CD4-positive, alpha-beta T cell treated with Interleukin-17A for 1 hour (primary cell): ENCODE measurements at places on chromosomes 12 and 14.

DNA sequence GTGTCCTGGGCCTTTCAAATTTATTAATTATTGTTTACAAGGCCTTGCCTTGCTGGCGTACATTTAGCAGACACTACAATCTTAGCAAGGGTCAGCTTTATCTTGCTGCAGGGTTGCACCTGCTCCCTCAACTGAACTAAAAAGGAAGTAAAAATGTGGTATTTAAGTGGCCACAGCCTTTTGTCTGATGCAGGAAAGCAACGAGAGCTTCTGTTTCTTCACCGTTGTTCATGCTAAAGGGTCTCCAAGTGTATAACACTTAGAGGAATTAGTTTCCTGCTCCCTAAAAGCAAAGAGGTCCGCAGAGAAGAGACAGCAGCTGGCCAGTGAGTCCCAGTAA is 62.8 kb upstream of the EGLN3 start:
- no peak for DNase-seq

DNA sequence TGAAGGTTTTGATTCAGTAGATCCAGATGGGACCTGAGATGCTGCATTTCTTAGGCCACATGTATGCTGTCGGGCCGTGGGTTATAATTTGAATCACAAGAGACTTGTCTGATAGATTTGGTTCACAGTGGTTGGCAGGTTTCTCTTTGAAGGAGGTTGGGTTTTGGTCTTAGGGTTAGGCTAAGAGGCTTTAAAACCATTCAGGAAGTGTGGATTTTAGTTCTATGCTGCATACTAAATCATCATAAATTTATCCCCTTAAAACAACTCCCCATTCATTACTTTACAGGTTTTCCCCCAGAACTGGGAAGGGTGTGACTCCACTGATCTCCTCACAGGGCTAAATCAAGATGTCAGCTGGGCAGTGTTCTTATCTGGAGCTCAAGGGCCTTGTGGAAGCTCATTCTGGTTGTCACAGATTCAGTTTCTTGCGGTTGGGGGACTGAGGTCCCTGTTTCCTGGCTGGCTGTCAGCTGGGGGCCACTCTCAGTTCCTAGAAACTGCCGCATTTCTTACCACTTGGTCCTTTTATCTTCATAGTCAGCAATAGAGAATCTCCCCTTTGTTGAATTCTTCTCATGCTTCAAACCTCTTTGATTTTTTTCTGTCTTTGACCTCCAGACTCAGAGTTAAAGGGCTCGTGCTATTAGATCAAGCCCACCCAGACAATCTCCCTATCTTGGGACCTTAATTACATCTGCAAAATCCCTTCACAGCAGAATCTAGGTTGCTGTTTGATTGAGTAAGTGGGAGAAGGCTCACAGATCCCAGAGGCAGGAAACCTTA is 20.6 kb upstream of the PCNX1 start:
- DNase-seq, result peak; percentile 67

- DNase-seq, result no peak
Measured at GRCh38 chr14:33647385-33647786, 303.5 kb downstream of the EGLN3 start.

DNA sequence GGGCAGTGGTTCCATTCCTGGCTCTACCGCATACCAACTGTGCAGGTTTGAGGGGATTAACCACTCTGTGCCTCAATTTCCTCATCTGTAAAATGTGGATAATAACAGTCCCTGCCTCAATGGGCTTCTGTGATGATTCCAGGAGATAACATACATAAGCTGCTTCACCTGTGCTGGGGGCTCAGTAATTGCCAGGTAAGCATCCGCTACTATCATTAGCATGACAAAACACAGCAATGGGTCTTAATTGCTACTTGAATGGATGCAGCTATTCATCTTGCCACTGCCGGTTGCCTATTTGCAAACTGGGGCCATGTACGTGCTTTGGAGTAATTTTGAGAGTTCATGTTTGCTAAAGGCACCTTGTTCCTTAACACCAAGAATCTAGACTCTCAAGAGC is 132.6 kb downstream of the TMEM132D start:
- no peak for DNase-seq

DNA sequence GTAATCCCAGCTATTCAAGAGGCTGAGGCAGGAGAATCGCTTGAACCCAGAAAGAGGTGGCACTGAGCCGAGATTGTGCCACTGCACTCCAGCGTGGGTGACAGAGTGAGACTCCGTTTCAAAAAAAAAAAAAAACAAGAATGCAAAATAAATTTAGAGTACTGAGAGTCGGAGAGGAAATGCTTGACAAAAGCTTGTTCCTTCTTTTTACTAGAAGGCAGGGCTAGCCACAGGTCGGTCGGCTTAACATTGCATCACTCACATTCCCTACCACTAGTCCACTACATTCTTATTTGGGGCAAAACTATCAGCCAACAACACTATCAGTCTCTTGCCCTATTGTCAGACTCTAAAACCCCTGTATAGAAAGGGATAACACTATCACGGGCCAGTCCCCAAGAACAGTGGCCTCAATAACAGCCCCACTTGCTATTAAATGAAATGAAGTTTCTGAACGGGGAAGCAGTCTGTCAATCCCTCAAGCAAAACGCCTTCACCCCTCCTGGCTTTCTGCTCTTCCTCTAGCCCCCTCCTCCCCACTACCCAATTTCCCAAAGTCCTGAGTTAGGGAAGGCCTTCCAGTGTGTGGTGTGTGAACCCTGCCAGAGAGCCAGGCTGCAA is 1.0 kb downstream of the RNF41 start:
- DNase-seq, result peak; percentile 11

DNA sequence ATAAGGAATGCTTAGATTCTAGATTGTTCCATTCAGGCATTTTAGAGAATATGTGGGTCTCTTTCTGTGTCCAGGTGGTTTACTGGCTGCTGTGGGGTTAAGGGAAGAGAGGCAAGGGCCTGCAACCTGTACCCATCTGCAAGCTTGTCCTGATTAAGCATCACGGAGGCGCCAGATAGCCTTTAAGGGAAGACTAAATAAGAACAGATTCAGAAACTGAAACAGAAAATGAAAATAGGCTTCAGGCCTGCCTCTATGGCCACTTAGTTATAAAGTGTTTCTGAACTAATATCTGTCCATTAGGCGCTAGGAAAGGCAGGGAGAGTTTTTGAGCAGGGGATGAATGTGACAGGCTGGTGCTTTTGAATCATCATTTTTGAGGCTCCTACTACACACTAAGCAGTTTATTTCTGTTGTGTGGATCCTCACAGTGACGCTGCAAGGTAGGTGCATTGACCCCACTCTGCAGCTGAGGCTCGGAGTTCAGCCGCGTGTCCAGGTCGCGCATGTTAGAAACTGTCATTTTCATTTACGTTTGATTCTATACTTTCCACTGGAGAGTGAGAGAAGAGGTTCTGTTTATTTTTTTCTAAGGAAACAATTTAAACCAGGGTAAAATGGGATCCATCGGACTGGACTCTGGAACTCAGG is 47.4 kb downstream of the SLC6A12 start:
- DNase-seq, result no peak

GRCh38 chr12:22729957-22730443 is 105.0 kb downstream of the ETNK1 start:
- DNase-seq, result no peak

- no peak for DNase-seq
Measured at GRCh38 chr14:24057271-24057670, 5.5 kb downstream of the CARMIL3 start.

GRCh38 chr12:7439579-7440505 is 4.1 kb downstream of the CD163L1 start:
- peak; percentile 30 for DNase-seq

- DNase-seq, result no peak
Measured at GRCh38 chr12:22215467-22216253, 118.8 kb downstream of the ST8SIA1 start.

- no peak for DNase-seq
Measured at GRCh38 chr12:101650346-101651117, 46.9 kb upstream of the CHPT1 start.

DNA sequence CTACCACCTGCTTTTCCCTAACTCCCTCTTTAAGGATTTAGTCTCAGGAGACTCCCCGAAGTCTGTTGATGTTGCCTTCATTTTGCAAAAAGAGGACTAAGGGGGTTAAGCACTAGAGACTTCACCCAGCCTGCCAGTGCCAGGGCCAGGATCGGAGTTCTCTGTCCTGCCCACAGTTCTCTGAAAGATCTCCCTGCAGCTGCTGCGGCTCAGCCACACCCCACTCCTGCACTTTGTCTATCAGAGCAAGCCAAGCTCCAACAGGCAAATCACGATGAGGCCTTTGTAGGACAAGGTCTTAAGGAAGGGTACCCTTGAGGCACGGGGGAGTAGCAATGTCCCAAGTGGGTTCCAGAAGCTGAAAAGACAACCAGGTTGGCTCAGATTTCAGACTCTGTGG is 148.8 kb upstream of the EGLN3 start:
- DNase-seq, result no peak

DNA sequence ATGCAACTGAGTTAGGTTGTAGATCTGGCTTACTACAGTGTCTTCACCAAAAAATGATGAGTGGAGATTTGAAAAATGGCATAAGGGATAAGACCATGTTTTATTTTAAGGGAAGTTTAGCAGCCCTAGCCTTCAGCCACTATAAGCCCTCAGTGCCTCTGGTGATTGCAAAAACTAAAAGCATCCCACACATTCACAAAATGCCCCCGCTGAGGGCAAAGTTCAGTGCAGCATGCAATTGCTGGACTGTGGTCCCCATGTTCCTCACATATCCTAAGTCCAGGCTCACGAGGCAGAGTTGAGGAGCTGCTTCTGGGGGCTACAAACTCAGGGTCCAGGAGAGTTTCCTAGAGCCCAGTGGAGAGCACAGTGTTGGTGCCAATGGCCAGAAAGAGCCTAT is 29.6 kb upstream of the NCOR2 start:
- no peak for DNase-seq

DNA sequence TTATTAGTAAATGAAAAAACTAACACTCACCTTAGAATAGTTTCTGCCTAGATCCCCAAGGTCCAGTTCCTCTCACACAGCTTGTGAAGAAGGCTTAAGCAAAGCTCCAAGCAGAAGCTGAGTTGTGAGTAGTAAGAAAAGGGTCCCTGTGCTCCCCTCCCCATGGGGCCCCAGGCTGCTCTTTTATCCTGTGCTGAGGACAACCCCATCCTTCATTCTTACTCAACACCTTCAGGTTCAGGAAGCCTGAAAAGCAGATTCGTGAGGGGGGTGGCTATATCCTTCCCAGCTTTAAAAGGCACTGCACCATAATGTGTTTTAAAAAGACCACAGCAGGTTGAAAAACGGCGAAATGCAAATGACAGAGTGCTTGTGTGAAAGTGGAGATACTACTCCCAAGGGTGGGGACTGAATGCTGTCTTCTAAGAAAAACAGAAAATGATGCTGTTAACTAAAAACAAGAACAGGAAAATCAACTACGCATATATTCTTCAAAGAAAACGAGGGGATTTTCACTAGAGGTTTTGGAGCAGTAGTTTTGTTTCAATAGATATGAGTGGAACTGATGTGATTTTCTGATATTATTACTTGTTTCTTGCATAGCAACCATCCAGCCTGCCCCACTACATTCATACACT is 182.7 kb downstream of the KTN1 start:
- DNase-seq, result peak; percentile 18

DNA sequence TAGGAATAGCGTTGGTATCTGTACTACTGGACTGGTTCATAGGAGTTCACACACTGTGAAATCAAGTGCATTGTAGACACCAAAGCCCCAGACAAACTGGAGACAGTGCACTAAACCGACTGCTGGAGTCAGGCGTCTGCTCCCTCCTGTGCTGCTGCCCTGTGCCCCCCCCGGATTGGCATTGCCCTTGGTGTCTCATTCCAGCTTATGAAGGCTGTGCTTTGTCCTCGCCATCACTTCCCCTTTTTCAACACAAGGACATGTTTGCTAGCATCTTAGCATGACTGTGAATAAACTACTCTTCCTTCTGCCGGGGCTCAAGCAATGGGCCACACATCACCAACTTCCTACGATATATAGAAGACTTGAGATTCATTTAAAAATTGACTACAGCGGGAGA is 84.0 kb downstream of the TMCC3 start:
- no peak for DNase-seq

GRCh38 chr14:61418746-61419145 is 97.4 kb downstream of the PRKCH start:
- DNase-seq, result no peak

DNA sequence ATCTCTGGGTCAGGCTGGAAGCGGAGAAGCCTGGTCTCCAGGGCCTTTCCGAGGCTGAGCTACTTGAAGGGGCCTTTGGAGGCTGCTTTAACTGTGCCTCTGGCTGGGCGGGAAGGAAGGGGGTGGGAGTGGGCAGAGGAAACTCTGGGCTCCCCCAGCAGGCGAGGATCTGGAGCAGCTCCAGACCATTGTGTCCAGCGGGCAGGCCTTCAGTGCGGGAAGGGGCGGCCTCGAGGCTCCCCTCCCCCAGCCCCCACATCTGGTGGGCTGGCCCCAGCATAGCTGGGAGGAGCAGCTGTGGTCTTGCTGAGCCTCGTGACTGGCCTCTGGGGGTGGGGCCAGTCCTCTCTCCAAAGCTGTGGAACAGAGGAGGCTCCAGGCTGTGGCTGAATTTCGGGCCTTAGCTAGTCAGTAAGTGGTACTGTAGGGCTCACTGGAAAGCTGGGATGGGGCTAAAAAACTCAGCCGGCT is 3.4 kb downstream of the TAMALIN start:
- DNase-seq, result no peak

DNA sequence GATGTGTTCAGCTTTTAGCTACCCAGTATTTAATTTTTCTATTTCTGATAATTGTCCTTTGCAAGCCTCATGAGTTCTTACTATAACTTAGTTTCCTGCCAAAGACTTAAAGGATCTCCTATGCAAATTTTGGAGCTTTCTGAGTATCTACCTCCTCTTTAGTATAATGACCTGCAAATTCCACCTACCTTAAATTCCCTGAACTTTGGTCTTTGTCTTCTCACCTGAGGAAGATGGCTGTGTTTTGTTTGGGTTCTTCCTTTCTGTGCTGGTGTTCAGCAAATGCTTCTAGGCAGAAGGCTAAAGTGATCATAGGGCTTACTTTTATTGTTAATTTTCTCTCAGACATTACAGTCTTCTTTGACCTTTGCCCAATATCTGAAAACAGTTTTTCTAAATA is 142.8 kb downstream of the FUT8 start:
- no peak for DNase-seq

DNA sequence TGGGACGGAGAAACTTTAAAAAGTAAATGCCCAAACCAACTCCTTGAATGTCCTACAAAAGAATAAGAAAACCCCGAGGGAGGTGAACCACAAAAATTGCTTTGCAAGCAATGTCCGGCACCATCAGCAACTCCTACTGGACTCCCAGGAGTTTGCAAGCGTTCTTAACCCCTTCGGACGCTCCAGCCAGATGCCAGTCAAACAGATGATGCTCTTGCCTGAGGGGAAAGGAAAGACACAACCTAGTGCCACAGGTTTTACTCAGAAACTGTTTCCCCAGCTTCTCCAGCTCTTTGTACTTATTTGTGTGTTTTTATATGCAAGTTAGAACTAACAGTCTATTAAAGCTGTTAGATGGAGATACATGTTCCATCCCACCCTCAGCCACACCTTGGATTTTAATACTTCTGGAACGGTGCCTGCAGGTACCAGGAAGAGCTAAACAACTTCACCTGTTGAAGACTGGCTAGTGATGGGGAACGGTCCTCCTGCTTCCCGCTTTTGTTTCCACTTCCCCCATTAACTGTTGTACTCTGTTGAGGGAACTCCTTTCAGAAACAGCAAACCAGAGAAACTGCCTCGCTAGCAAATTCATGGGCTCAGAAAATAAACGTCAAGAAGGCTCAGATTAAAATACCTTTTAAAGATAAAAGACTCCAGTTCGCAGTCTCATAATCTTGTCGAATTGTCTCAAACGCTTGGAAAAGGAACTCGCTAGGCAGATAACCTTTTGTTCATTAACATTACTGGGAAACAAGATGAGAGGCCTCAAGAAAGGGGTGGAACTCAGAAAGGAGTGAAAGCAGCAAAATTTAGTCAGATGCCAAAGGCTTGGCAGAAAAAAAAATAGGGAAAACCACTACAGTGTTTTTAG is 1.1 kb upstream of the FERMT2 start:
- DNase-seq, result peak; percentile 5
